ENCODE measurements at places on chromosomes 7 and 10.

DNA sequence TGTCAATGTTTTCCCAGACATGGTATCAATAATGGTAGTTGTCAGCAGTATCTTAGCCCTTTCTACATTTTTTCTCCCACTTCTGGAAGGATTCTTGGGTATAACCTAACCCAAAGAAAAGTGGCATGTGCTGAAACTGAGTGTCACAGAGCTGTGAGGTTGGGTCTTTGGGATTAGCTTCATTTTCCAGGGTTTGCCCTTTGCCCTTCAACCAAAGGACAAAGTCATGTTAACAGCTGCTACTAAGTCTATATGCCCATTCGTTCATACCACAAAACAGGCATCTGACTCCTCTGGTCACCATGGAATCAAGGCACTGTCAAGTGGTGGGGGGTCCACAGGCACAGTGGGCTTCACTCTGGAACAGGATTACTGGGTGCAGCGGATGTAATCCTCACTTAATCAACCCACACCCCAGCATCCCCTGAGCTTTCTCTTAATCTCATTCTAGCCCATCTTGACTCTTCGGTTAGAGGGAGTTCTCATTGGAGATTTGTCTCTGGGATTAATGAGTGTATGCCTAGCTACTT is 29.1 kb downstream of the CTAGE6 start:
- DNase-seq = no peak

- no peak for DNase-seq
Observed at GRCh38 chr7:86768394-86768793, 124.7 kb downstream of the GRM3 start.

DNA sequence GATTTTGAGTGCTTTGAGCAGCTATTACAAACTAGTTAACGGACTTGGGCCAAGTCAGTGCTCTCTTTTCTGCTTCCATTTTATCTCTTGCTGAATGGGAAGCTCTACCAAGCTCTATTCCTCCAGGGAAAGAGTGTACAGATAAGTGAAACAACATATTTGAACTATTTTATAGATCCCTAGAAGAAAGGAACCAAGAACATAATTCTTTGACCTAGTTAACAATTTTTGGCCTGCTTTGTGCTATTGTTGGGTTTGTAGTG is 244.8 kb downstream of the PRKG1 start:
- DNase-seq = no peak

DNA sequence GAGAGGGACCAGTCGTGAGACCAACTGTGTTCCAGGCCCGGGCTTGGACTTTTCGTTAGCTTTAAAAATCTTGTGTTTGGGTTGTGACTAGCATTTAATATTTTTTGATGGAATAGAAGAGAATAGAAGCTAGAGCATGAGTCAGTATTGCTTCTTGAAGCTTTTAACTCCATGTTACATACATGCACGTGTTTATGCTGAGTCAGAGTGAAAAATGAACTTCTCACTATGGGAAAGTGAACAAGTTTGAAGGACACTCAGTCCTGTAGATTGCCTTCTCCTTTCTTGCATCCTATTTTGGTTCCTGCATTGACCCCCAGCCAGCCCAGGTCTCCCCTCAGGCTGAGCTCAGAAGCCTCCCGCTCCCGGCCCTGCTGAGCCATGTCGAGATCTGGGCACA is 31.8 kb downstream of the GHRHR start:
- DNase-seq = no peak

DNA sequence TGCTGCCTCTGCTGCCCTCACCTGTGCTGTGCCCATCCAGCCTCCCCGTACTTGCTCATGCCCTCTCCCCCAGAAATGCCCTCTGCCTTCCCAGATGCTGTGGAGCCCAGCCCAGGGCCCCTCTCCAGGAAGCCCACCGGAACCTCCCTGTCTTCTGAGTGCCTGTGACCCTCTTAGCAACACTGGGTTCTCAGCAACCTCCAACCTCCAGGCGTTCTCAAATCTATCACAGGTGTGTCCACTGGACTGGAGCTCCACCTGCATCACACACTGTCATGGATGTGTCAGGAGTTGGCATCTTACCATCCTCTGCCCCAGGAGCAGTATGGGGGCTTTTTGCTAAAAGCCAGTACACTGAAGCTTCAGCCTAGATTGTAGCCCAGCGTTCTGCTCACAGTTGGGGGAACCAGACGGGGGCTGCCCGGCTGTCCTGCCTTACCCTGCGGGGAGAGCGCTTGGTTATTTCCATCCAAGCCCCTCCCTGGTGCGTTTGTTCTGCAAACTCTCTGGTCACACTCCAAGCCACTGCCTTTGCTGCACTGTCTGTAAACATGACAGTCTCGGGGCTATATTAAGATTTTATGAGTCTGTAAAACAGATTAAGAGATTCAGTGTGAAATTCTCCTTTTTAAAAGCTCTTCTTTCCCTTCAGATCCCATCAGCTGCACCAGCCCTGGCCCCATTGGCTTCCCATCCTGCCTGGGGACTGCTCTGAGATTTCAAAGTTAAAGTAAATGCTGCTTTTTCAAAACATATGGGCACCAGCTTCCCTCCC is 71.3 kb upstream of the CPXM2 start:
- DNase-seq = no peak

DNA sequence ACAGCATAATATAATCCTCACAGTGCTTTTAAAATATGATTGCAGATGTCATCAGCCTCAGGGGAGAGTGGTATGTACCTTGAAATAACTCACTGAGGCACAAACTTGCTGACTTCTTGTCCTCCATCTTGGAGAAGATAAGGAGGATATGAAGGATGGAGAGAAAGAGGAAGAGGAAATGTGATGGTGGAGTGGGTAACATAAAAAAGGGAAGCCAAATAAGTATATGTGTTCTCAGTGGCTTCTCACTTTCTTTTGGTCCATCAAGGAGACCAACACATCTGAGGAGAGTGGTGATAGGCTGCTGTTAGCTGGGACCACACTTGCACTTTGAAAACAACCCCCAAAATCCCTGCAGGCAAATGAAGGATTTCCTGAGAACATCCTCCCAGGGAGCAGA is 21.6 kb upstream of the ZNF37A start:
- no peak for DNase-seq

DNA sequence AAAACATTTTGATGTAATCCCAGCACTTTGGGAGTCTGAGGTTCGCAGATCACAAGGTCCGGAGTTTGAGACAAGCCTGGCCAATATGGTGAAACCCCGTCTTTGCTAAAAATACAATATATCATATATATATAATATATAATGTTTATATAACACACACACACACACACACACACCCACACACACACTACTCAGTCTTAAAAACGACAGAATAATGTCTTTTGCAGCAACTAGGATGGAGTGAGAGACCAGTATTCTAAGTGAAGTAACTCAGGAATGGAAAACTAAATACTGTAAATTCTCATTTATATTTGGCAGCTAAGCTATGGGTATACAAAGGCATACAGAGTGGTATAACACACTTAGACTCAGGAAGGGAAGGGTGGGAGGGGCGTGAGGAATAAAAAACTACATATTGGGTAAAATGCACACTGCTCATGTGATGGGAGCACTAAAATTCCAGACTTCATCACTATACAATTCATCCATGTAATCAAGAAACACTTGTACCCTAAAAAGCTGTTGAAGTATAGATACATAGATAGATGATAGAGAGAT is 231.2 kb upstream of the SEMA3A start:
- no peak for DNase-seq

GRCh38 chr10:113199459-113199858 is 249.4 kb downstream of the TCF7L2 start:
- no peak for DNase-seq

All from C1 segment of cervical spinal cord (tissue), 14 donors.